ENCODE measurements at places on chromosomes 3 and 15.

DNA sequence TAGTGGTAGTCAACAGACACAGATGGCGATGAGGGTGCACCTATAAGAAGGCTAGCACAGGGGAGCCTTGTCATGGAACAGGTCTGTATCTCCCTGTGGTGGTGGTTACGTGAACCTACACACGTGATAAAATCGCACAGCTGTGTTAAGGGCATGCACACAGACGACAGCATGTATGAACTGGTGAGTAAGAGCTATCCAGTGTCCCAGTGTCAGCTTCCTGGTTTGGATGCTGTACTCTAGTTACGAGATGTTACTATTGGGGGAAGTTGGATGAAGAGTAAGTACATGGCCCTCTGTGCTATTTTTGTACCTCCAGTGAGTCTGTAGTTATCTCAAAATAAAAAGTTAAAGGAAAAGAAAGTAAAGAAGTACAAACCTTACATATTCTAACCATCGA, 38.2 kb downstream of the MTMR10 start:
- no peak for DNase-seq

DNA sequence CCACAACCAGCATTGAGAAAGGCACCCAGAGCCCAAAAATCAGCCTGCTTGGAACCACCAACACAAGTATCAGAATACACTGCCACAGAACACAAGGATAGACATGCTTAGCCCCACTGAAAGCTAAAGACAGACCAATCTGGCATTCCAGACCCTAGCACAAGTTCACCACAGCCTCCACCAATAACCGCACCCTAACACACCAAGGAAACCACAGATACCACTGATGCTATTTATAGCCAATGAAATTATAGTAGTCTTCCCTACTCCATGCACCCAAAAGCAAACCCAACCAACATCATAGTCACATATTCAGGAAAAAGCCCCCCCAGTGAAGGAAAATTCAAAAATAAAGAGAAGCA, 83.9 kb upstream of the STT3B start:
- DNase-seq = no peak

- DNase-seq = no peak
Observed at GRCh38 chr3:105728771-105729312, 140.0 kb downstream of the CBLB start.

DNA sequence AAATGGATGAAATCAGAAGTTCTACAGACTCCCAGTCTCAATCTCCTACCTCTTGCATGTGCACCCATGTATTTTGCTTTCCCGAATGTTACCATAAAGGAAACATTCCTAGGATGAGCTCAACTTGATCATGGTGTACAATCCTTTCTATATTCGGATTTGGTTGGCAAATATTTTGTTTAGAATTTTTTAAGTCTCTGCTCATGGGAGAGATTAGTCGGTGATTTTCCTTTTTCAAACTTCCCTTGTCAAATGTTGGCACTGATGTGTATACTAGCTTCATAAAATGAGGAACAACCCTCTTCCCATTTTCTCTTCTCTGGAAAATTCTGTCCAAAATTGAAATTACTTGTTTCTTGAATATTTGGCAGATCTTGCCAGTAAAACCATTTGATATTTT, 317.6 kb upstream of the RASGRP1 start:
- DNase-seq = no peak

DNA sequence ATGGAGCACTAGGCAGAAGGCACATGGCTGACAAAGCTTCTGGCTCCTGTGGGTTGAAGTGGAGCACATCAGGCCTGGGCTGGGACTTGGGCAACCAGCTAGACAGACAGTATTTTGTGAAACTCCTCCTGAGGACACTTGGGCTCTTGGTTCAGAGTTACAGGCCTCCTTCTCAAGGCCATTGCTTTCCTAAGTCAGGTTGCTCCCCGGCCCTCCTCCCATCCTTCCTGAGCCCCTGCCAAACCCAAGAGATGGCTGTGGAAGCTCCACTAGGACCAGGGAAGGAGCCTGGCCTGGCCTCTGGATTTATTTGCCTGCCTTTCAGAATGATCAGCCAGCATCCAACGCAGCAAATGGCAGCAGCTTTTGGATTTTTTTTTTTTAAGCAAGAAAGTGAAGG, 56.3 kb downstream of the MAGEF1 start:
- DNase-seq = no peak

- no peak for DNase-seq
Observed at GRCh38 chr3:29693863-29694262, 413.0 kb downstream of the RBMS3 start.

DNA sequence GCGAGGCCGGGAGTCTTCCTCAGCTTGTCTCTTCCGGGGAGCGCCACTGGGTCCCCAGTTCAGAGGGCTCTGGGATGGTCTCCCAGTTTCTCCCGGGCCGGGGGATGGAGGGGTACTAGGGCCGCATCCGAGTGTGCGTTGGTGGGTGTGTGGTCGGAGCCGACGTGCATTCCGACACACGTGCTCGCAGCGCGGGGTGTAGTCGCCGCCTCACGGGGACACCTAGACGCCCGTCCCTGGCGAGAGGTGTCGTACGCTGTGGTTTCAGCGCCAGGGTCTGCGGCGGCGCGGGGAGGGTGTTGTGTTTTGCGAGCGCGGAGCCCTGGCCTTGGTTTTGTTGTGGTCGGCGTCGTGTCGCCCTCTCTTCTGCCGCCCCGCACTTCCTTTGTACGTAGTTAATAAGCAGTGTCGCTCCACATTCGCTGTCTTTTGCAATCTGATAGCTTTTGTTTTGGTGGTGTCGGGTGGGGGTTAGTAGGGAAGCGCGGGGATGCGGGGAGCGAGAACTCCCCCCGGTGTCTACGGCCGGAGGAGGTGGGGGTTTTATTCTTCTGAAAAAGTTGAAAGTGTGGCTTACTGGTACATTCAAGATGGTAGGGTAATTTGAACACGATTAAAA, 2.2 kb downstream of the IGF1R start:
- DNase-seq = peak; percentile 12

- DNase-seq = no peak
Observed at GRCh38 chr15:25347707-25348106, 91.1 kb downstream of the UBE3A start.

- no peak for DNase-seq
Observed at GRCh38 chr3:147760085-147760484, 350.9 kb downstream of the ZIC1 start.

GRCh38 chr15:66911131-66911700, 154.2 kb upstream of the SMAD3 start:
- no peak for DNase-seq

DNA sequence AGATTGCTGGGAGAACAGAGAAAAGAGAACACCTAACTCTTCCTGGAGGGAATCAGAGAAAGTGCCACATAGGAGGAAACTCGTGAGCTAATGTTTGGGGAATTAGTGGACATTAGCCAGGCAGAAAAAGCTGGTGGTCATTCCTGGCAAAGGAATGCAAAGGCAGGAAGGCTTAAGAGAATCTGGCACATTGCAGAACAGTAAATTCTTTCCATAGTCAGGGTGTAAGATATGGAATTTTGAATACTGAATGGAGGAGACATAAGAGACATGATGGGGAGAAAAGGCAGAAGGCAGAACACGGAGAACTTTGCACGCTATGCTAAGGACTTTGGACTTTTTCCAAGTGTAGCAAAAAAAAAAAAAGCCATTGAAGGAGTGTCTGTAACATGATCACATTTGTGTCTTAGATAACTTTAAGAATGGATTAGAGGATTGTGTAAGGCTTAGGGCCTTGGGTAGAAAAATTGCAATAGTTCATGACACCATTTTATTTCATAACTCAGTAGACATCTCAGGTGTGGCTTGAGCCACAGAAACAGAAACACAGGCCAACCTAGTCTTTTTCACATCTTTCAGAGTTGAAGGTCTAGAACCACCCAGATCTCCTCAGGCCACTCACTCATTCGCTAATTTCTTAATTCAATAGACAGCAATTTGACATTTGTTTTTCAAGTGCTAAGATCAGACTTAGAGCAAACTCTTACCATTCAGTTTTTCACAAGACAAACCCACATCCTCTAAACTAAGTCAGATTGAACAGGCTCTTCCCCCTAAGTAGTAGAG, 31.2 kb upstream of the CCDC80 start:
- no peak for DNase-seq

GRCh38 chr15:59741274-59741906, 52.3 kb upstream of the BNIP2 start:
- no peak for DNase-seq

GRCh38 chr3:12186515-12187286, 28.0 kb upstream of the TIMP4 start:
- no peak for DNase-seq

DNA sequence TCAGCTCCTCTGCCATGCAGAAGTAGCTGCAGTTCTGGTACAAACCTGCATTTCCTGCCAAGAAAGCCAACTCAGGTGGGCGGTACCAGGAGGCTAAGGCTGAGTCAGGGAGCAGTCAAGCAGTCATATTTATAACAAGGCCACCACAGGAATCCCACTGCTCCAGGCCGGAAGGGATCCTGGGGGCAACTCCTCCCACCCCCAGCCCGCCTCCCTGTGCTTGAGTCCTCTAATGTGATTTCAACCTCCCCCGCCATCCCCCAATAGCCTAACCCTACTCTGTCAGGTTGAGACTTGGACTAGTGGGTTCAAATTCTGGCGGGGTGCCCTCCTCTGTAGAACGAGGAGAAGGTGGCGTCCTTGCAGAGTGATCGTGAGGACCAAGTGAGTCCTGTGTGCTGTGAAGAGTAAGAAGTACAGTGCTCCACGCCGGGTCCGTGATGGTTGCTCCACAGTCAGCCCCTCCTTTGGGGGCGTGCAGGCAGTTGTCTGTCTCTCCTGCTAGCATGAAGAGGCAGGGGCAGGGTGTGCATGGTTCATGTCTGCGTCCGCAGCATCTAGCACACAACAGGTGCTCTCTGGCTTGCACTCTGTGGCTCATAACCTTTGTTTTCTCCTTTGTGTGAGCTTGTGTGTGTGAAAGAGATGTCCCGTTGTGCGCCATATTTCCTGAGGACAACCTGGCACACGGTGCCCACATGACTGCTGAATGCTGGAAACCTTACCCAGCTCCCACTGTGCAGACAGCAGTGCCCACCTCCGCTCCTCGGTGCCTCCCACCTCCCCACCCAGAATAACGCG, 78.3 kb downstream of the SMAD6 start:
- no peak for DNase-seq

- no peak for DNase-seq
Observed at GRCh38 chr3:196975349-196975748, 6.7 kb upstream of the PIGZ start.

- DNase-seq = no peak
Observed at GRCh38 chr3:132090921-132091320, 56.1 kb upstream of the CPNE4 start.

DNA sequence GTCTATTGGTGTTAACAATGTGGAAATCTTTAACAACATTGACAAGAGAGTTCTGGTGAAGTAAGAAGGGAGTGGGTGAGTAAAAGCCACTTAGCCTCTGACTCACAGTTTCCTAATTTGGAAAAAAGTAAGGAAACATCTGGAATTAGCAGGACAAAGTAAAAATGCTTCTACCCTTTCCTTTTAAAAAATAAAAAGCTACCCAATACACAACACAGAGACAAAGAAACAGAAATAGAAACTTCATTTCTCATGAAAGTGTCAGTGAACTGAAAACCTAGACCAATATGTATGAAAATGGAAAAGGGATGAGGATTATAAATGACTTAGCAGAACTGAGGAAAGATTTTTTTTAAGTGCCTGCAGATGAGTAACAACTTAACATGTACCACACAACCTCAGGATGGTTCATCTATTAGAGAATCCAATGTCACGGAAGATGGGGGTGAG, 65.4 kb downstream of the SSR3 start:
- DNase-seq = no peak

DNA sequence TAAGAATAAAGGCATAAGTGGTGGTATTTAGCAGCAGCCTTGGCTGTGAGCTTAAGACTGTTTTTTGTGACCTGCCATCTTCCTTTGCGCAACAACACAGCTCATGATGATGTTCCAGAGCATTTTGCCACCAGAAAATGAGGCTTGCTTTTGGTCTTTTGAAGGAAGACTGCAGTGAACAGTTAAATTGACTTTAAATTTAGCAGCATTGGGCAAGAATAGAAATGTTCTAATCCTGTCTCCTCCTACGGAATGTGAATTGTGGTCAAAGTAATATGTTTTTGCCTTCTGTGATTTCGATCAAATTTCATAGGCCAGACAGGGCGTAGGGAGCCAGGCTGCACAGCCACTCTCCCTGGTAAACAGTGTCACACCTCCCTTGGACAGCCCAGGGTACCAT, 460.7 kb upstream of the RASGRP1 start:
- no peak for DNase-seq

- no peak for DNase-seq
Observed at GRCh38 chr3:111729087-111729846, 129.8 kb upstream of the PHLDB2 start.

DNA sequence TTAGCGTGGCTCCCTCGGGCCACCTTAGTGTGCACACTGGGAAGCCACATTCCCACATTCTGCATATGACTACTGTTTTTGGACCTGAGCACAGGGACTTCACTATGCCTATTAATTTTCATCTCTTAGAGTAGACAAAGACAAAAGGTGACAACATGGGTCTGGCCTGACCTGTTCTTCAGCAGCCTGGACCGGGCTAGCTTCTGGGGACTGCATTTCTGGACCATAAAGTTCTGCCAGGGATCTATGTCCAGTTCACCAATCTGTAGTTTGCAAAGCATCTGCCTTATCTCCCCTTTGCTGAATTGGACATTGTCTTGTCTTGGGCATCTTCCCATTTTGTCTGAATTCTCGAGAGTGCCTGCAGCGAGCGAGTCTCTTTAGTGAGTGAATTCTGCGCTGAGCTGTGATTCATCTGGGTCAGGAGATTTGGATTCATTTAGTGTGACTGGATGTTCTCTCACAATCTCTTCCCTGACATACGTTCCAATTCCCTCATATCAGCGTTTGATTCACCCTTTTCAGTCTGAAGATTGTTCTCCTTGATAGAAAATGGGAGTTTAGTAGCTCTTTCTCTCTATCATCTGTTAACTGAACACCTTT, 112.2 kb upstream of the PLXNA1 start:
- no peak for DNase-seq

GRCh38 chr15:38899300-38899699, 334.7 kb upstream of the RASGRP1 start:
- no peak for DNase-seq

DNA sequence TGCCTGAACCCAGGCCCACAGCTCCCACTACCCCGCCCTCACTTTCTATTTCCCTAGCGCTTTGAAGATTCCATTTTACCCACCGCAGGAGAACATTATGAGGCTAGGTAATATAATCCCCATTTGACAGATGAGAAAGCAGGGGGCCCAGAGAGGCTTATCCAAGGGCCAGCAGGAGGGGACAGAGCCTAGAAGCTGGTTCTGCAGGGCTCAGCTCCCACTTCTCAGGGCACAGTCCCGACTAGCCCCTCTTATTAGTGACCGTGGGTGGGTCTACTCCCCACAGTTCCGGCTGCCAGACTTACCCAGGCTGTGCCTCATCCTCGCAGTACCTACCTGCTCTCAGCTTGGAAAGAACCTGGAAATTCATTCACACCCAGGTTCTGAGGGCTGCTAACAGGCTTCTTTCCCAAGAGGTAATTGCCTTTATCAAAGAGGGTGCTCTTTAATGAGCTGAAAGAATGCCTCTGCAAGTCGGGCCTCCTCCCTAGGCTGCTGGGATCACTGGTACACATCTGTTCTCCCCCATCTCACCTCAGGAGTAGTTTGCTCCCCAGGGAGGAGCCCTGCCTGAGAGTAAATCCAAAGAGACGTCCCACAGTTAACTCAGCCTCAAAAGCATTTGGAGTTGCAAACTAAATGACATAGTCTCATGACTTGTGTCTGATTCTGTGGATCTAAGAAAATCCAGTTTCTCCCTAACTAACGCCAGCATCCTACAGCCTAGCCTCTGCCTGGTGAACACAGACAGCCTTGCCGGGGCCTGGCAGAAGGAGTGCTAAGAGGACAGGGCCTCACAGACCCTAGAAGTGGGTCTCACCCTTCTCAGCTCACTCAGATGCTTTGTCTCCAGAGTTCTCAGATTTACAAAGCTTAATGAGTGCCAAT, 125.0 kb downstream of the CHSY1 start:
- no peak for DNase-seq

GRCh38 chr3:124492824-124493223, 237.4 kb upstream of the UMPS start:
- DNase-seq = no peak

All from GF-D8 (cell line).